ENCODE measurements at places on chromosomes 2 and 18.

- peak; percentile 60 for ATAC-seq
Measured at GRCh38 chr2:64426183-64426952, 27.6 kb upstream of the LGALSL start.

DNA sequence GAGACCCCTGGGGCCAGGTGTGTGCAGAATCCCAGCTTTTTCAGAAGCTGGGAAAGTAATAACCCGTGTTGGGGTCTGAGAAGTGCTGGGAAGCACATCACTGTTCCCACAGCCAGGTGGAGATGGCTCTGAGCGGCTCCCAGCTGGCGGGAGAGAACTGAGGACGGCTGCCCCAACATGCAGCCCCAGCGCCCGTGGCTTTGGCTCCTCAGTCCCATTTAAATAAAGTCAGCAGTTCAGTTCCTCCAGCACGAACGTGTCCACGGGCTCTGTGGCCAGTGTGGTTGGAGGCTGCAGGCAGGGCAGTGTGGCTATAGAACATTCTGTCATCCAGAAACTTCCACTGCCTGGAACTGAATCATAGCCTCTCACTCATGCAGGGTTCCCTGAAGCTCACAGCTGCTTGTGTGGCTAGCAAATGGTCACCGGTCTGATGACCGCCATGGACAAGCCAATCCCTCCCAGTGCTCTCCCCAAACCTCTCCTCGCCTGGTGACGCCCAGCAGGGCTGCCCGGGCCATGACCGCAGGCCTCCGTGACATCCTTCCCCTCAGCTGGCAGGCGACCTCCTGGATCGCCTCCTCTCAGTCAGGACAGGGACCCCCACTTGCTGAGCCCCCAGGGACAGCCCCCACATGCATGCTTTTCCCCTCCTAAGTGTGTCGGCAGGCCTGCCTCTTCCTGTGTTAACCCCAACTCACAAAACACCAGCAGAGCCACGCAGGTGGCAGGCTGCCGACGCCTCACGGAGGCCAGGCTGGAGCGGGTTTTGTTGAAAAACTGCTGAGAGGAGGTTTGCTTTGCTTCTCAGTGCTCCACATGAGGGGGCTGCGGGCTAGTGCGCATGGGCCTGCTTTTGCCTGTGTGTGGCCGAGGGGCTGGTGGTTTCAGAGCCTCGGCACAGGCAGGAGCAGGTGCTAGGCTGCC is 1.3 kb downstream of the RTP5 start:
- ATAC-seq, result no peak

DNA sequence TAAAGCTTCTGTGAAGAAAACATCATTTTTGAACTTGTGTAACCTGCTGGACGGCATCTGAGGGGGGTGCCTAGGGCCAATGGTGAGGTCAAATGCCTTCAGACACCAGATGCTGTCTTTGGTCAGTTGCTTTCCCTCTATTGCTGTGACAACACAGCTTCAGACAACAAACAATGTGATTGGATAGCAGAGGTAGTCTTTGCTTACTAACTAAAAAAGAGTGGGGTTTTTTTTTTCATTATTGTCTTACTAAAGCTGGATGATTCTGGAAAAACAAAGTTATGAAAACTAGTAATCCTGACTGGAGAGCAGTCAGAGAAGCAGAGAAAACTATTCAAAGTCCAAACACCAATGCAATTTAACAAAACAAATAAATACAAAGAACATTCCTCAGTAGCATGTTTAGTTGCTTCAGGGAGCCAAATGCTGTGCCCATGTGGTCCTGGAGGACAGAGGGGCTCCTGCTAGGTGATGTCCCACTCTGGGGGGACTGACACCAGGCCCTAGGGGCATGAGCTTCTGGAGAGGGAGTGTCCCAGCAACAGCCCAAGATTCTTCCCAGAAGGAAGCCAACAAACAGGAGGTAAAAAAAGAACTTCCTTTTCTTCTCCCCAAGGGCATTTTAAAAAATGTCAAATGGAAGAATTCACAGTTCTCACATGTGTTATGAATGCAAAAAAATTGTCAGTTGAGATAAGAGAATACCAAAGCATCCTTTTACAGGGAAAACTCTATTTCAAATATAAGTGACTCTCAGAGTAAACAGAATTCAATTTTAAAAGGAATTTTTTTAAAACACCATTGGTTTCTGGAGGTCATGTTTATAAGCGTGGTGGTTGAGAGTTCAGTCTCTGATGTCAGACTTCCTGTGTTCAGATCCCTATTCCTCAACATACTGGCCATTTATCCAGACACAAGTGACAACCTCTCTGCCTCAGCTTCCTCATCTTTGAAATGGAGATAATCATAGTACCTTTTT is 181.1 kb upstream of the PGAP1 start:
- peak; percentile 69 for ATAC-seq

- ATAC-seq, result no peak
Measured at GRCh38 chr18:45890606-45891005, 65.1 kb downstream of the SIGLEC15 start.

DNA sequence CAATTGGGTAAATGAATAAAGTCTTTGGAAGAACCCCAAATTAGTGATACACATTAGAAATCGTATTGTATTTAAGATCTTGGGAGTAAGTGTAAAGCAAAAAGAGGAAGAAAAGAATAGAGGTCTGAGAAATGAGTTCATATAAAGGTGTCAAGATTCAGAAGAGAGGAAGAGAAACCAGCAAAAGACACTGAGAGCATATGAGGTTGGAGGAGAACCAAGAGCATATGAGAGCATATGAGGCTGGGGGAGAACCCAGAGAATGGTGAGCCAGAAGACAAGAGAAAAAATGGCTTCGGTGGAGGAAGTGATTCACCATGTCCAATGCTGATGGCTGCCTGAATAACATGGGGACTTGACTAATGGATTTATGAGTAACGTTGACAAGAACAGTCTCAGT is 620.1 kb upstream of the GCFC2 start:
- ATAC-seq, result no peak

- no peak for ATAC-seq
Measured at GRCh38 chr2:131039908-131040660, 53.2 kb downstream of the FAM168B start.

DNA sequence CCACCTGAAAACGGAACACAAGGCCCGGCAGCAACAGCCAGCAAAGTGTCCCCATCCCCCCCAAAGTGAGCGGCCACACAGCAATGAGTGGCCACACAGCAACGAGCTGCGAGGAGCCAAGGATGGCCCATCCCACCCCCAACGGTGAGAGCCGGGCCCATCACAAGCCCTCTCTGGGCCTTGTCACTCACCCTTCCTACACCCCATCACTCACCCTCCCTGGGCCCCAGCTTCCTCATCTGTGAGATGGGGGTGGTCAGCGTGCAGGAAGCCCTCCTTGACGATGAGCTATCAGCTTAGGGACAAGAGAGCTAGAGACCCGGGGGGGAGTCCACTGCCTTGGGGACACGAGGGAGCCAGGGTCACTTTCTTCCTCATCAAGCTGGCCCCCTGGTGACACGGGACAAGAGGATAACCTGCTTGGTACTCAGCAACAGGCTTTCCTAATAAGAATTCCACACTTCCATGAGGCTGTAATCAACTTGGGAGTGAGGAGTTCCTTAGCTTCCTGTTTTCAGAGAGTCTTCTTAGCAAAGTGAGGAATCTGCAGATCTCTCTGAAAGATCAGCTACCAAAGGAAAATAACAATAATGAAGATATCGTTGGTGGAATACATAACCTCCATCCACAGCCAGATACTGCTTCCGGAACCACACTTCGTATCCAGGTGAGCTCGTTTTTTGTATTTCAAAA is 92.8 kb downstream of the HDAC4 start:
- no peak for ATAC-seq

DNA sequence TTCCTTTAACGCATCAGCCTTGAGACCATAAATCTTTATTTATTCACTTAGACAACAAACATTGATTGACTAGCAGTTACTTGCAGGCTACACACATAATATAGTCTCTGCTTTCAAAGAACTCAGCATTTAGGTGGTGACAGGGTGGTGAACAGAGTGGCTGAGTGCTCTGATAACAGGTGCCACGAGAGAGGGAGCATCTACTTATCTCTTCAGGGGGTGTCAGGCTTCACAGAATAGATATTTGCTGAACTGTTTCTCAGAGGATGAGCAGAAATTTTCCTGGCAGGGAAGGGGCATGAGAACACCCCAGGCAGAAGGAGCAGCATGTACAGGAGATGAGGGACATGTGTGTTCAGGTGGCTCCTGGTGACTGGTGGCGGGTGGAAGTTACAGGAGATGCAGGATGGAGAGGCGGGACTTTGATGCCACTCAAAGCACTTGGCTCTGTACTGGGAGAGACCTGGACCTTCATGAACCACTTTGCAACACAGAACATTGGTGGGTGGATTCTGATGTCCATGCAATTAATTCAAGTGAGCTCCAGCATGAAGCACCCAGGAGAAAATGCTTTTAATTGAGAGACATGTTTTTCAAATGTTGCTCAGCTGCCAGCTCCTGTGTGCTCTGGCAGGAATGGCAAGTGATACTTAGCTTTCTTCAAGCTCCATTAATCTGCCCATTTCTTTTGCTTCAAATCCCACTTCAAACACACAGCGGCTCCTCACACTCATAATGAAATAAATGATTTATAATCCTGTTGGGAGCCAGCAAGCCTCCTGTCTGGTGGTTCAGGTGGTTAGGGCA is 248.9 kb downstream of the MYCN start:
- ATAC-seq, result no peak

DNA sequence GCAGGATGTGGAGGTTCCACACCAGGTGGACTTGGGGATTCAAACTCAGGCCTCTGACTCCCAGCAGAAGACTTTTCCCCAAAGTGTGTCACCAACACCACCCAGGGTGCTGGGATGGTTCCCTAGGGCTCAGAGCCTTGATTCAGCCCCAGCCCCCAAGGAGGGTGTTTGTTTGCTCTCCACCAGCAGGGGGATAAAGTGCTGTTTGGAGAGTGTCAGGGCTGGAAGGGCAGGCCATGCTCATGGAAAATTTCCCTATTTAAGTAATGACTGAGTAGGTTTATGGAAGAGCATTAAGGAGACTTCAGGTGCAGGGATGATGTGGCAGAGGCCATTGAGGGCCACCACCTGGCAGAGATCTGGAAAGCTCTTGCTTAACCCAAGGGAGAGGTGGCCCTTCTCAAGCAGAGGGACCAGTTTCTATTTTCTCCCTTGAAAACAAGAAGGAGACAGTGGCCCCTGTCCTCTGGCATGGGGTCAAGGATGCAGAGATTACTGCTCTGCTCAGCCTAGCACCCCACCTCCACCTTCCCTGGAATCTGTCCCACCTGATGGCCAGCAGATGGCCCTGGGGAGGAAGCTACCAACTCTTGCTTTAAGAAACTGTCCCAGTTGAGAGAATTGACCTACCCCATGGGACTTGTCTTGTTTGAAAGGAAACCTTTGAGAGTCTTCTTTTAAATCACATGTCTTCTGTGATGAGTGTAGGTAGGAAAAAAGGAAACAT is 122.1 kb downstream of the ACOXL start:
- ATAC-seq, result peak; percentile 61

DNA sequence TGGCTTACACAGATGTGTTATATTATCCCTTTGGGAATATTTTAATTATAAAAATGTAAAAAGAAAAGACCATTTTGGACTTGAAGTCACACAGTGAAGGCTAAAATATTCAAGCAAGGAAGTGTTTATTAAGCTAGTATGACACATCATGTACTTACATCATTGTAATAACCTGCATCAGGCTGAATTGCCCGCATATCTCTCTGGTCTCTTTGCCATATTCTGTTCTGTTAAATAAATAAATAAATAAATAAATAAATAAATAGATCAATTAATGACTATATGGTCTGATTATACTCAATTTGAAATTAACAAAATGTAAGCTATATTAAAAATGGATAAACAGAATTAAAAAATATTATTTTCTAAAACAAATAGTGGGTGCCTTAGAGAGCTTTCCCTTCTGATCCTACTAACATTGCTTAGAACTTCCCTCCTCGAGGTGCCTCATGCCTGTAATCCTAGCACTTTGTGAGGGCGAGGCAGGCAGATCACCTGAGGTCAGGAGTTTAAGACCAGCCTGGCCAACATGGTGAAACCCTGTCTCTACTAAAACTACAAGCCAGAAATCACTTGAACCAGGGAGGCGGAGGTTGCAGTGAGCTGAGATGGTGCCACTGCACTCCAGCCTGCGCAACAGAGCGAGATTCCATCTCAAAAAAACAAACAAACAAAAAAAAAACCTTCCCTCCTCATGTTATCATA is 42.0 kb downstream of the WDR33 start:
- no peak for ATAC-seq

DNA sequence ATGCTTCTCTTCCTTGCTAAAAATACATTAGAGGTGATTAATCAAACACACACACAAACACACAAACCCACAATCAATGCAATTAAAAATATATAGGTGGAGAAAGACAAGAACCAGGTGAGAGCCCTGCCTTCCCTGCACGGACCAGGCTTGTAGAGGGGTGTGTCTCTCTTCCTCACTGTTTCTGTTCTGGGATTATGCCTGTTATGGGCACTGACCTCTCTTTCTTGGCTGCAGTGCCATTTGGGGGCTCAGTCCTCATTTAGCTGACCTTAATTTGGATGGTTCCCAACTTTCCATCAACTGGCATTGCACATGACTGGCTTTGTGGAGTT is 89.8 kb downstream of the SH3RF3 start:
- ATAC-seq, result no peak

- no peak for ATAC-seq
Measured at GRCh38 chr2:234483568-234484251, 13.2 kb downstream of the ARL4C start.

DNA sequence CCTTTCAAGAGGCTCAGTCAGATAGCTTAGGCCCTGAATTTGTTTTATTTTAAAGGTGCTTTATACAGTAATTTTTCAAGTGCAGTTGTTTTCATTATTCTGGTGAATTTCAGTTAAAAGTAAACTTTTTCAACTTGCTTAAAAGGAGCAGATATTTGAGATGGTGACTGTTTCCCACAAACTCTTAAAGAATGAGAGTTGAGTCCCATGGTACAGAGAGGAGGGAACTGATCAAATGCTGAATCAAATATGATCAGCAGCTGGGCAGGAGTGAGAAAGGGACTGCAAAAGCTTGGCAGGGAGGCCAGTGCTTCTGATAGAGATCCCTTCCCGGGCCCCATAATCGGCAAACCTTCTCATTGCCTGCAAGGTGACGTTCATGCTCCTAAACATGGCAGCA is 91.2 kb downstream of the KCNS3 start:
- no peak for ATAC-seq

DNA sequence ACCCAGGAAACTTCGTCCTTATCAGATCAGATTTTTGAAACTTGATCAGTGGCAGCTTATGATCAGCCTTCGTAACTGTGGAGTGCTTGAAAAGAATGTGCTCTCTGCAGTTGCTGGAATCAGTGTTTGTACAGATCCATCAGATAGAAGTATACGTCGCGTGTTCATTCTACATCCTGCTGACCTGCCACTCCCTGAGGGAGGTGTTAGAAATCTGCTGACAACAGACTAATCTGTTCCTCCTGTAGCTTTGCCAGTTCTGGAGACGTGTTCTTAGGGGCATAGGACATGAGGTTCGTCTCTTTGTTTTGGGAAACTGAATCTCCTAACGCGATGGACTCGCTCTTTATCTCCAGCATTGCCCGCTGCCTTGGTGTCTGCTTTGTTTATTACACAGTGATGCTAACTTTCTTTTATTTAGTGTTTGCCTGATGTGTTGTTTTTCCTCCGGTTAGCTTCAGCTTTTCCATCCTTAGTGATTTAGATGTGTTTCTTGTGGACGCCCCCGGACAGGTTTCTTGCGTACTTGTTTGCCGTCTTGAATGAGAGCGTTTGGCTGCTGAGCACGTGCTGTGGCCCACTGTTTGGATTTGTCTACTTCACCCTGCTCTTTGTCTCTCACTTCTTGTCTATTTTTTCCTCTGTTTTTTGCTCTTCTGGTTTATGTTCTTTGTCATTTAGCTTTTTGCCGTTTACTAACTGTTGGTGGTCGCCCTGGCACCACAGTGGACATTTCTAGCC is 17.4 kb upstream of the GAL3ST2 start:
- ATAC-seq, result no peak
